ENCODE measurements at places on chromosomes 1 and 21.

DNA sequence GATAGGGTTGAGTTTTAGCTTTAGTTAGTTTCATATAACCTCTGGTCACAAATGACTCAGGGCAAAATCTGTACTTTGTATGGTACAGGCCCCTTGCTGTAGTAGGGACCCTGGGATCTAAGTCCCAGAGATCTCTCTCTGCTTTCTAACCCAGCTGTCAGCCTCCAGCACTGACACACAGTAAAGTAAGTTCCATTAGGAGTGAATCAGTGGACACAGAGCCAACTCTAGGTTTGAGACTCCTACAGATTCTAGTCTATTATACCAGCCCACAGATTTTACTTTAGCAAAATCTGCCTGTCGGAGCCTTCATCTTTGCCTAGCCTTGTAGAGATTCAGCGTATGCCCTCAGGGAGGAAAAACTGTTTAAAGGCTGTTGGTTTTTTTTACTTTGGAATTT is 52.5 kb downstream of the ANGPTL1 start:
- no peak for DNase-seq

- DNase-seq: no peak
Observed at GRCh38 chr21:25949701-25950100, 214.9 kb downstream of the GABPA start.

- no peak for DNase-seq
Observed at GRCh38 chr1:46152016-46152415, 19.6 kb upstream of the PIK3R3 start.

GRCh38 chr21:46003575-46004007 is 22.0 kb downstream of the COL6A1 start:
- DNase-seq: no peak

DNA sequence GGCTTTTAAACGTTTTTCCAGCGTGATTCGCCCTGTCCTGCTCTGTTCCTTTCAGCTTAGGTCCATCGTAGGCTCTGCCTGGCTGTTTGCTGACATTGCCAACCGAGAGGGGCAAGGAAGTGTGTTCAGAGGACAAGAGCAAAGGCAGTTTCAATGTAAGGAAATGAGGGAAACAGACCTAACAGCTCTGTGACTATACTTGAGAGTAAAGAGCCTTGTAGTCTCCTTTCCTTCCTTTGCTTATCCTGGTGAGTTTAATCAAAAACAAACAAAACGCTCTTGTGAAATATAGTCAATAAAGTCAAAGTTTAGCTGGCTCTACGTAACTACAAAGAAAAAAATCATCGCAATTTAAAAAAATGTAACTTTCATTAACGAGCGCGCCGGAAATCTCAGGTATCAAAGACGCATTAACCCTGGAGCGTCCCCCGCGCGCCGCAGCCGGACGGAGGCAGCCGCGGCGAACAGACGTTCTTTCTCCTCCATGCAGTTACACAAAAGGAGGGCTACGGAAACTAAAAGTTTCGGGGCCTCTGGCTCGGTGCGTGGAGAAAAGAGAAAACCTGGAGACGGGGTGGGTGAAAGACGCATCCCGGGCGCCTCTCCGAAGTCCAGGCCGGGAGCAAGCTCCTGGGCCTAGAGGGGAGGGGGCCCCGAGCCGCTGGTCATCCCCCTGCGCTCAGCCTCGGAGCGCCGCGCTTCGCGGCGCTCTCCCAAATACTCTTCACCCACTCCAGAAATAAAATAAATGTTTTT is 617 bp upstream of the ADGRL2 start:
- no peak for DNase-seq

- DNase-seq: no peak
Observed at GRCh38 chr1:60589046-60589748, 493.2 kb upstream of the NFIA start.

DNA sequence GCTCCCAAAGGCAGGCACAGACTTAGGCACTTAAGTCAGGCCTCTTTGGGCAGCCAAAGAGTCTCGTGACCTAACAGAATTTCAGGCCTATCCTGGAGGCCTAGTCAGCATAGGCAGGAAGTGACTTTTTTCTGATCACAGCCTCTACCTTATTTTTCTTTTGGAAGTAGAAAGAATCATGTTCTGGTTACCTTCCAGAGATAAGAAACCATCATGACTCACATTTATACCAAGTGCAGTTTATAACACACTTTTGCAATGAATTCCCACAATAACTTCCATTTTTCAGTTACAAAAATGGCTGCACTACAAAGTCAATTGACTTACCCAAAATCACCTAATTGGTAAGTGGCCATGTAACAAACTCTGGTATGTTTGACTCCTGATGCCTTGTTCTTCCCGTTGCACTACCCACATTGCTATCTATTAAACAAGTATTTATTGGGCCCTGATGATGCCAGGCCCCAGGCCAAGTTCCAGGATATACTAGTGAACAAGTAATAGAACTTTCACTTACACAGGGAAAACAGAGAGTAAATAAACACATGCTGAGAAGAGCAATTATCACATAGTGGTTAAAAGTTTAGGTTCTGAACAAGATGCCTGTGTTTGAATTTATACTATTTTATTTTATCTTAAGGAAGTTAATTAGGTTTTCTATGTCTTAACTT is 74.3 kb downstream of the SH3GLB1 start:
- no peak for DNase-seq

GRCh38 chr1:101741910-101742309 is 254.8 kb downstream of the OLFM3 start:
- no peak for DNase-seq

GRCh38 chr1:147808025-147808424 is 47.6 kb upstream of the GJA5 start:
- DNase-seq: no peak

- no peak for DNase-seq
Observed at GRCh38 chr1:214331180-214331579, 50.2 kb downstream of the SMYD2 start.

Data from smooth muscle cell of the brain vasculature (primary cell).